AML-193 (cell line): ENCODE measurements at places on chromosomes 4 and X.
A peak's percentile ranks its signal among the peaks of the same experiment; 100 is the strongest.

GRCh38 chr4:10115271-10115796 lies 1.3 kb downstream of the WDR1 start:
- peak; percentile 12 for DNase-seq

DNA sequence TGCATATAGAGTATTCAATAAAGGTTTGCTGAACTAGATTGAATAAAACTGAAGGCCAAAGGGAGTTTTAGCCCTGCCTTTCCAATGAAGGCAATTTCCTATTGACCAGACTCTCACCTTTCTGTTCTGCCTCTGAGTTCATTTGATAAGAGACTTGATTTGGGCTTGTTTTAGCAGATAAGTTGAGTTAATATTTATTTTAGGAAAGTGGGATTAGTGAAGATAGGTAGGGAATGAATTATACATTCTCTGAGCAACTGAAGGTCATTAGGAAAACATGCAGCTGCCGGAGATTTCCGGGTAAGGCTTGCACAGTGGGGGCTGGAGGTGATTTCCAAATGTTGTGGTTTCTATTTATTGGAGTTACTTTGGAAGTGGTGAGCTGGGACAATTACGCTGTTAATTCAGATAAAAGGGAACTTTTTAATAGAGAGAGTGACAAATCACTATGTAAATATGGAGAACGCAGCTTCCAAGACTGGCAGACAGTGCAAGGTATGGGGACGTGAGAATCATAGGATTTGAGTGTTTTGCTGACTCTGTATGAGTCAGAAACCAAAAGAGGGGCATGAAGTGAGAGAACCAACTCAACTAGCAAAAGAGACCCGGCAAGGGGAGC lies 553.6 kb upstream of the BOD1L1 start:
- DNase-seq, result no peak

DNA sequence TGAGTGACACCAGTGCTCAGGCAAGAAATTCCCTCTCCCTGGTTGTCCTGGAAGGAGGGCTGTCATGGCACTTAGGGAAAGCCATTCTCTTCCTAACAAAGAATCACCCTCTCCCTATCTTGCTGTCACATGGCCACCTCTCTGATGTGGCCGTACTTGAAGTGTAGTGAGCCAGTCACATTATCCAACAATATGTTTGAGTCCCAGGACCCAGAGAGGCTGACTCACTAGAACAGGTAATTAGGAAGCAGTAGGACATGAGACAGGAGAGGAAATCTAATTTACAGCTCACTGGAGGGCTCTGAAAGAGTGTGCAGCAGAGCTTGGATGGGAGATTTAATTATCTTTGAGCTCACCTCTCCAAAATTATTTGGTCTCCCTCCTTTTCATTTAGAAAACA lies 299.1 kb downstream of the ARHGAP24 start:
- no peak for DNase-seq

DNA sequence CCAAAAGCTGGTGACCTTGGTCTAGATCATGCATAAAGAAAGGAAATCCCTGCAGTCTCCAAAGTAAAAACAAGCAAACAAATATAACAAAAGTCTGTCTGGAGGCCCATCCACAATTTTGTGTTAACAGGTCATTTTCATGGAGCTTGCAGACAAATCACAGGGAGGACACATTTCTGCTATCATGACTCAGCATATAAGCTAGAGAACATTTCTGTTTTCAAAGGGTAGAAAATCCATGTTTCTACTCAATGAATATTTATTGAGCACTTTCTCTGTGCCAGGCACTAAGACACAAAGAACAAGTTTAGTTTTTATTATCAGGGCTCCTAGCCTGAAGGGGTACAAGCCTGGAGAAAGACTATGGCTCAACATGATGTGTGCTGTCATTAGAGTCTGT lies 71.1 kb downstream of the PARM1 start:
- no peak for DNase-seq

GRCh38 chr4:155539746-155540145 lies 126.9 kb upstream of the GUCY1A1 start:
- DNase-seq, result no peak

GRCh38 chr4:86706923-86707597 lies 112.9 kb downstream of the PTPN13 start:
- no peak for DNase-seq

- DNase-seq, result no peak
These were observed 46.5 kb downstream of the REPS2 start for GRCh38 chrX:16992951-16993350.

GRCh38 chr4:67576059-67576466 lies 17.5 kb downstream of the STAP1 start:
- DNase-seq, result no peak

DNA sequence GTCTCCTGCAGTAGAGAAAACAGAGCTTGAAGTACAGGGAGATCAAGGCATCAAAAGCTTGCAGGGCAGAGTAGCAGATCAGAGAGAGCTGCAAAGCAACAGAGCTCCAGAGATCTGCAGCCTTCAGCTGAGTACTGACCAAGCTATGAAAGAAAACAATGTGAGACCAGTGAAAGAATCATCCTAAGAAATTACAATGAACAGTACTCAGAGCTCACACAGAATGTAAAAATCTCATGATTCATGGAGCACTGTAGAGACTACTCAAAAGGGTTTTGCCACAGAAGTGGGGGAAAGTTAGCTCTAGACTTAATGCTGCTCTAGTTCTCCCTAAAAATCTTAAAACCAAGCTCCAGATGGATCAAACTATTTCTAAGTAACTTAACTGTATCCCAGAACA lies 80.0 kb upstream of the MAB21L2 start:
- DNase-seq, result no peak

DNA sequence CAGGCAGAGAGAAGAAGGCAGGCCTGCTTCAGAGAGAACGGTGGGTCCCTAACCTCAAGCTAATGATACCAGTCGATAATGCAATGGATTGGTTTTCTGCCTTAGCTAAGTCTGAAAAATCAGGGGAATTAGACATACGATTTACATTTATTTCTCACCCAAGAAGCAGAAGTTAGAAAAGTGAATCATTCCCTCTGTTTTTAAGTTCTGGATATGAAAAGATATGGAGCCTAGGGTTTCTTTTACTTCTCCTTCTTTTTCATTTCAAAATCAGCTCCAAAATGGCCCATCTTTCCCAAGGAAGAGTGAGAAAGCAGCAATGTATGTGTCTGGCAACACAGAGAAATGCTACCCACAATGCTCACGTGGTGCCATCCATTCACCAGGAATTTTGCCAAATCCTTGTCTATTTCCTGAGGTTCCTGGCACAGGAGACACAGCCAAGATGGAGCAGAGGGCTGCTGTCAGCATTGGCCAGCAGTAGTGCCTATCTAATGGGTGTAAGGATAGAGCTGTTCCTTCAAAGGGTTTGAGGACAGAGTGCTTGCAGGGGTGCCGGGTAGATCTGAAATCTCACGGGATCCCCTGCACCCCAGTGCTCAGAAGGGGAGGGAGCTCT lies 231.5 kb downstream of the MAML3 start:
- DNase-seq, result no peak

- DNase-seq, result no peak
These were observed 45.8 kb downstream of the KDR start for GRCh38 chr4:55079451-55080173.

DNA sequence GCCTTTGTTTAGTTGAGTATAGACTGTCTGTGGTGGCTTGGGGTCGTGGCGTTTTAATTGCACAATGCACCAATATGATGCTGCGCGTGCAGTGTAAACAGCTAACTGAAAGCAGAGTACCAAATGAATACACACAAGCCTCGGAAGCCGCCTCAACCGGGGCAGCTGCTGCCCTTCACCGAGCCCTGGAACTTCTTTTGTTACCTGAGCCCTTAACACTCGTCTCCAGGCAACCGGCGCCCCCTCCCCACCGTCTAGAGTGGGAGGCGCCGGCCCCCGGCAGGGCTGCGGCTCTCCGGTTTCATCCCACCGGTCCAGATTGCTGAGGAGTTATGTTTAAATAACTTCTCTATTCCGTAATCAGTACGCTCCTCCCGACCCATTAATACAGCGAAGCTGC lies 173.2 kb upstream of the TBL1X start:
- DNase-seq, result no peak

- DNase-seq, result no peak
These were observed 22.2 kb downstream of the TMEM184C start for GRCh38 chr4:147639388-147639787.

DNA sequence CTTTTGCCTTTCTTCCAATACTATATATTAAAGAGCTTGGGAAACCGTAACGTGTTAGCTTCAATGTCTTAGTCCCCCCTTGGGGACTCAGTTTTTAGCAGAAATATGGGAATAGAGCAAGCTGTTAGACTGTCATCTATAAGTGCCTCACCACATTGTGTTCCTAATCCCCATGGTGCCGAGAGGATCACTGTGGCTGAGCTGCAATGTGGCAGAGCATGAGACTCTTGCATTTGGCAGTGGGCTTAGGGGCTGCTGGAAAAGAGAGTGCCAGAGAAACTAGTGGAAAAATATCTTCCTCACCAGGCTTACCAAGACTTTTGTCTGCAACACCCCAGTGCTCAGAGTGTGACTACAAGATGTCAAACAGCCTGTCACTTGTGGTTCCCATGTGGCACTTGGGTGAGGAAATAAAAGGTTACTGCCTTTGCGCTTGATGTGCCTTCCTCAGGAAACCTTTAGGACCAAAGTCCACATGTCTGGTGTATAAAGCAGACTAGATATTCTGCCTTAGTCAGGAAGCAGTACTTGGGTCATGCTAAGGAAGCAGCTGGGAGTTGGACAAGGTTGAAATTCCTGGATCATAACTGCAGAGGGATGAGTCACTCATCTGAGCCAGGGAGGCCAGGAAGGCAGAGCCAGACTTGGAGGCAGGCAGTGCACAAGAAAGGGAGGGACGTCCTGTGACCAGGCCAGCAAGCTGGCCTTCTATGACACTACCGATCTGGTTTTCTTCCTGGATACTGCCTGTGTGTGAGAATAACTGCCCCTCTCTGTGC lies 9.7 kb upstream of the MAGEA4 start:
- no peak for DNase-seq

DNA sequence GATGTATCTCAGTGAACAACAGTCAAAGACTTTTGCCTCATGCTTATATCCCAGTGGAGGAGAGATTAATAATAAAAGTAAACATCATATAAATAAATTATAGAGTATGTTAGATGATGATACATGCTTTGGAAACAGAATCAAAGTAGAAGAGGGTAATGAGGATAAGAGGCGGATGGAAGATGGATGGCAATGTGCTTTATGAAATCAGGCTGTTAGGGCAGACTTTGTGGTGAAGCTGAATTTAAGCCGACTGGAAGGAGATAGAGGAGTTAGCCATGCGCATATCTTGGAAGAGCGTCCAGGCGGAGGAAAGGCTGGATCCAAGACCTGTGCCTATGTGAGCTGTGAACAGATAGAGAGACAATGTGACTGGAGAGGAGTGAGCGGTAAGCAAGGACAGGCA lies 74.9 kb upstream of the GUCY1A1 start:
- no peak for DNase-seq

DNA sequence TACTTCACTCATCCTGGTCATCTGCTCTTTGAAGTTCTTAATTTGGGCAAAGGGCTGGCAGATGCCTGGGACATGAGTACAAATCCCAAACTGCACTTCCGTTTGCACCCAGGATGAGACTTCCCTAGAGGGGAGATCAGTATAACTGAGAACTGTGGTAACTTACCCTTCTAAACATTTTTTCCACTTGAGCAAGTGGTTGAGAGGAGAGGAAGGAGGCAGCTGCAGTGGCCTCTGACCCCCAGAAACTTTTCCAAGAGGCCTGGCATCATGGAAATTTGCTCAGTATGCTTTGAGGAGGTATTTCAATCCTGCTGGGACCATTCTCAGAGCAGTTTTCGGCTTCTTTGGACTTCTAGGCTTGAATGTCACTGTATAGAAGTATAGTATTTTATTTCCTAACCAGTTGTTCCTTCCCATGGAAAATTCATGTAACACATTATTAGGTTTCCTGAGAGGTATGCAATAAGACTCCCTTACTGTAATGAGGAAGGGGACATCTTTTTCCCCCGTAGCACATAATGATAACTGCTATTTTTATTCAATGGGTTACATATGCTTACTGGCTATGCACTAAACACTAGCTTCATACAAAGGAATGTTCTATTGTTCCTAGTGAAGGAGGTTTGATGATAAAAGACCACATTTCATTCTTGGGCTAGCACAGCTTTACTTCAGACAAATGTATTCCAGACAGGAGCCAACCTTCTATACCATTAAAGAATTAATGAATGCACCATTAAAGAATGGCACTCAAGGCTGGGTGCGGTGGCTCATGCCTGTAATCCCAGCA lies 129.3 kb downstream of the SHROOM3 start:
- DNase-seq, result no peak

- peak; percentile 13 for DNase-seq
These were observed 52.4 kb upstream of the PRDM8 start for GRCh38 chr4:80144676-80145470.

DNA sequence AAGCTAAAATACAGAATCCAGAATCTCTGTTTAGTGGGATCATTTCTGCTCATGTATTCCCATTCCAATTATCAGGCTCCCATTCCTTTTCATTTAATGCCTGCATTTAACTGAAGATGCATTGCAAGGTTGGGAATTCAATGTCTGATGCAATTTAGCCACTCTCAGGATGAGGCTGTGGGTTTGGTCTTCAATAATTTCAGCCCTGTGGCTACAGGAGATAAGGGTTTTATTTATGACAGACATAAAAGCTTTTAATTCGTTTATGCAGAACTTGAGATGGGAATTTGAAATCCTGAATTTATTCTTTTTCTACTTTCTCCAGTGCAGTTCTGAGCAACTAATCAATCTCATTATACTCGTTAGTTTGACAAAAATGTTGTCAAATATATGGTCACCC lies 1225.9 kb downstream of the PCDH18 start:
- no peak for DNase-seq

GRCh38 chr4:112889619-112890527 lies 159.6 kb upstream of the ANK2 start:
- DNase-seq, result no peak

DNA sequence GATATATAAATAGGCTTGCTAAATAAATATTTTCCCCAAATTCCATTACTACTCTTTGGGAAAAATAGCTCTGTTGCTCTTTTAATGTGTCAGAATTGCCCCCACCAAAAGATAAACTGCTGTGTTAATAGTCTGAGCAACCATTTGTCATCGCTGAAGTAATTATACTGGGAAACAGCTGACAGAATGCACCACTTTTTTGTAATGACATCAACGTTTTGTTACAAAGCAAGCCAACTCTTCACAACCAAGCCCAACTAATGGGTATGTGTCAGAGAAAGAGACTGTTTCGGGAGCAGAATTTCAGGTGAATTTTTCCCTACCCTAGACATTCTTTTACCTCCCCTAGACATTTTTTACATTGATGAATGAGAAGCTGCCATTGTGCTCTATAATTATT lies 405.0 kb upstream of the MAGEB18 start:
- DNase-seq, result no peak

- DNase-seq, result no peak
These were observed 190.7 kb downstream of the OR13H1 start for GRCh38 chrX:131734621-131735020.

DNA sequence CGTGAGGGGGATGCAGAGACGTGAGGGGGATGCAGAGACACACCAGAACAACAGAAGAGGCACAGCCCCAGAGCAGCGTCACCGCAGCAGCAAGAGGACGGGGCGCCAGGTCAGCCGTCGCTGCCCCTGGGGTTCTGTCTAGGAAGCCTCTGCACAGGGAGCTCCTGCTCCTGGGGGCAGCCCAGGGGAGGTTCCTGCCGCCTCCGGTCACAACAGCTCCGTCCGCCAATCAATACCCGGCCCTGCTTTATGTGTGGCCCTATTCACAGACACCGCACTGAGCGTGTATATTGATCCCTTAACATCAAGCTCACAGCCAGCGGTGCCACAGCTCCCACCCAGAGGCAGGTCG lies 69.6 kb downstream of the FAM53A start:
- DNase-seq, result no peak

GRCh38 chrX:124842205-124842604 lies 477.5 kb upstream of the TEX13C start:
- DNase-seq, result no peak
